Activated gamma-delta T cell treated with anti-CD3 and anti-CD28 coated beads, Interleukin-2, amount 50 U/mL, for 16 hours (primary cell): ENCODE measurements at places on chromosomes 7 and 10.
A peak's percentile ranks its signal among the peaks of the same experiment; 100 is the strongest.

- no peak for DNase-seq
Measured at GRCh38 chr10:126469692-126470091, 81.4 kb upstream of the ADAM12 start.

GRCh38 chr10:68348265-68348741 is 15.6 kb upstream of the PBLD start:
- DNase-seq: peak; percentile 20

- DNase-seq: no peak
Measured at GRCh38 chr7:111650456-111650999, 88.2 kb upstream of the IMMP2L start.

DNA sequence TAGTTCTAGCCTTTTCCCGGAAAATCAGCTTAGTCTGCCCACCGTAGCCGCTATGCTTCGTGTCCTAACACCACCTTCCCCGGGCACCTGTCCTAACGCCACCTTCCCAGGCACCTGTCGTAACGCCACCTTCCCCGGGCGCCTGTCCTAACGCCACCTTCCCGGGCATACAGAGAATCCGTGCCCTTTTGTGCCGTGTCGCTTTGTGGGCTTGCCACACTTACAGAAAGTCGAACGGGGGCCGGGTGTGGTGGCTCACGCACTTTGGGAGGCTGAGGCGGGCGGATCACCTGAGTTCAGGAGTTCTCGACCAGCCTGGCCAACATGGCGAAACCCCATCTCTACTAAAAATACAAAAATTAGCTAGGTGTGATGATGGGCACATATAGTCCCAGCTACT is 73.6 kb upstream of the DNAJB6 start:
- no peak for DNase-seq

DNA sequence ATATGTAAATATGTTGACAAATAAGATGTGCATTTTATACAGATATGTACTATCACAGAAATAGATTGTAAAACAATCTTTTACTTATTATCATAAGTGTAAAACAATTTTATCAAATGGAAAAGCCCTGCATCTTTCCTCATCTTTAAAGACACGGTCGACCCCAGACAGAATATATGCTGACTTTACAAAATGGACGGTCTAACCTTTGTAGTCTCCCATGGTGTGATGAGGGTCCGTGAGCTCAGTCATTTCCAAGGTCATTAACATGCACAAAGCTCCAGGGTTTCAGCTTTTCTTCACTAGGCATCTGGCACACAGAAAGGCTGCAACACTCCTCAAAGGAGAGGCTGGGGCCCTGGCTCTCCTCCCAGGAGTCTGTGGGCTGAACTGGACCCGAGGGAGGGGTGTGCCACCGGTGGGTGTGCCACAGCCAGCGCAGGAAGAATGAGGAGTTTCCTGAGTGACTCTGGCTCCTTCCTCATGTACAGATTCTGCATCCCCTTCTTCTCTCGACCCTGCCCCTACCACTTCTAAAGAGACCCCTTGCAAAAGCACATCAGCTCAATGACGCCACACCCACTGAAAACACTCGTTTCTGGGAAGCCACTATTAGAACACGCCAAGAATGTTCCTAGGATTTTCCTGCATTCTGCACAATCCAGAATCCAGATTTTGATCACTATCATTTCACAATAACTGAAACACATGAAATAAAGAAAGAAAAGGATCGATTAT is 26.2 kb upstream of the ABLIM1 start:
- DNase-seq: no peak

GRCh38 chr10:31700181-31700611 is 228.4 kb downstream of the ARHGAP12 start:
- DNase-seq: no peak

DNA sequence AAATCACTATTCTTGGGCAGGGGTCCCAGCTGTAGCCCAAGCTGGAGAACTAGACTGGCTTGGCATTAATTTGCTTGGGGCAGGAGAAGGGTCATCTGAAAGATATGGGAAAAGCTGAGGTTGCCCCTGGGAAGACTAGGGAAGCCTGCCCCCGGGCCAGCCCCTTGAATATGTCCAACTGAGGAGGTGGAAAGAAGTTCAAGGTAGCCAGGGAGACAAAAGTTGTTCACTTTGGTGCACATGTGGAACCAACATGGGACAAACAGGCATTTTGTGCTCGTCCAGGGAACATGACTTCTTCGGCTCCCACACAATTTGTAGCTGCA is 1.4 kb upstream of the LRRC61 start:
- DNase-seq: no peak

DNA sequence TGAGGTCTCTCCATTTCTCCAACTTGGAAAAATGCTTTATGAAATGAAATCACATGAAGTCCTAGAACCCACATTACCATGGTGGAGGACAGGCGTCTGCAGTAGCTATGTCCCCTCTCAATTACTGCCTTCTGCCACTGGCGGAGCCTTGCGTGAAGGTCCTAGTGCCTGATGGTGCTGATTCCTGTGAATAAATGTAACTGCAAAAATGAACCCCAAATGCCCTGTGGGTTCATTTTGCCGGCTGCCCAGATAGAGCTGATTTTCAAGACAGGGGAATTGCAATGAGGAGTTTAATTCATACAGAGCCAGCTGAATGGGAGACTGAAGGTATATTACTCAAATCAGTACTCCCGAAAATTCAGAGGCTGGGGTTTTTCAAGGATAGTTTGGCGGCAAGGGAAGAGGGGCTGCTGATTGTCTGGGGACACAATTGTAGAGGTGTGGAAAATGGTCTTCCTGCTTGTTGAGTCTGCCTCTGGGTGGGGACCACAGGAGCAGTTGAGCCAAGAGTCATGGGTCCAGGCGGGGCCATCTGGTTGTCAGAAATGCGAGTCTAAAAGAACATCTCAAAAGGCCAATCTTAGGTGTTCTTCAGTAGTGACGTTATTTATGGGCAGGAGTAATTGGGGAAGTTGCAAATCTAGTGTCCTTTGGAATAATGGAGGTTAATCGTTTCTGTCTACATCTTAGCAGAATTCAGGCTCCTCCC is 13.5 kb downstream of the PRF1 start:
- no peak for DNase-seq

- DNase-seq: no peak
Measured at GRCh38 chr10:79248341-79249185, 98.7 kb upstream of the PPIF start.

DNA sequence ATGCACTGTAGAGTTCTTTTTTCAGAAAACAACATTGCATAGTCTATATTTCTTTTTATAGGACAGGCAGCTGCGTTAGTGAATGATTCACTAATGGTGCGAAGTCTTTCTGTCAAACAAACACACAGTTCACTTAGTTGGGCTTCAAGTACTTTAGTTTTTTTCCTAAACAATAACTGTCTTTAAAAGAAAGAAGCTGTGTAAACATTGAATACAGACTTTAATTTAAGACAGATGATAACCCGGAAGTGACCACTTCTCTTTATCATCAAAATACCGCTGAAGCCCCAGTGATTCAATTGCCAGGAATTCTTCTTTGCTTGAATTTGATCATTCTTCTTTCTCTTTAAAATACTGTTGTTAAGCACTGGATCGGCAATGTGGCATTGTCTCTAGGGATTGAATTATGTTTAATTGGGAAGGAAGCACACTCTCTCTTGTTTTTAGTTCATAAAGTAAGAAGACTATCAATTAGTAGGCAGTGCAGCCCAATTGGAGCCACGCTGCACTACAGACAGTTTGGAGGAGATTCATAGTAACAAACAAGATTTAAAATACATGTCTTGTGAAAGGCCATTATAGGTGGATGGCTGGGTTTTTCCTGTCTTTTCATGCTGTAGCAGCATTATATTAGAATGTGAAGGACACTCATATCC is 30.4 kb downstream of the CNTNAP2 start:
- DNase-seq: no peak

DNA sequence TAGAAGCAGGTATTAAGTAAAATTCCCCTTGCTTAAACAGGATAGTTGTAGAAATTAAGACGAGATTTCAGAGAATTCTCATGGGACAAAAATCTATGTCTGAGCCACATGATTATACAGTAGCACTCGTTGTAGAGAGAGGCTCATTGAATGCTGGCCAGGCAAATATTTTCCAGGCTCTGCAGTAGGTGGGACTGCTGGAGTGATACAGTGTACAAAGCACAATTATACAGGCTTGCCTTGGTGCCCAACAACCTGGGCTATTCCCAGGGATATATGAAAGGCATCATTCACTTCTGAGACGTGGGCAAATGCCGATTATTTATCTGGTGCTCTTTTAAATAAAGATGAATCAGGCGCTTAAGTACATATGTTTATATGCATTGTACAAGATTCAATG is 380.6 kb downstream of the PHTF2 start:
- no peak for DNase-seq

GRCh38 chr10:48985621-48986158 is 46.0 kb upstream of the LRRC18 start:
- no peak for DNase-seq

DNA sequence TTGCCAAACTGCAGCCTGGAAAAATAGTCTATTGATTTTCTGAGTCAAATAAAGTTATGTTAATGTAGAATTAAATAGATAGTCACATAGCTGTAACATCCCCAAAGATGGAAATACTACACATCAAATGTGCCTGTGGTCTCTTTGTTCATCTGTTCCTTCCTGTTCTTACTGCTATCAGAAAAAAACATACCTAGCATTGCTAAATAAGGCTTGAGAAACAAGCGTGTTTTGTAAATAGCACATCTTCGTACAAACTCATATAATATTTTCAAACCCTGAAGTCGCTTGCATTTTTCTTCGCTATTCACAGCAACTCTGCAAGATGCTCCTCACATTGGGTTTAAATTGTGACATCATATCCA is 116.1 kb downstream of the KLF6 start:
- no peak for DNase-seq

- DNase-seq: no peak
Measured at GRCh38 chr10:116849248-116850057, at the start of gene ENO4. Gene ENO4 (plus strand): TSS chr10:116849499. CDS start chr10:116849567, 68 bp downstream.

DNA sequence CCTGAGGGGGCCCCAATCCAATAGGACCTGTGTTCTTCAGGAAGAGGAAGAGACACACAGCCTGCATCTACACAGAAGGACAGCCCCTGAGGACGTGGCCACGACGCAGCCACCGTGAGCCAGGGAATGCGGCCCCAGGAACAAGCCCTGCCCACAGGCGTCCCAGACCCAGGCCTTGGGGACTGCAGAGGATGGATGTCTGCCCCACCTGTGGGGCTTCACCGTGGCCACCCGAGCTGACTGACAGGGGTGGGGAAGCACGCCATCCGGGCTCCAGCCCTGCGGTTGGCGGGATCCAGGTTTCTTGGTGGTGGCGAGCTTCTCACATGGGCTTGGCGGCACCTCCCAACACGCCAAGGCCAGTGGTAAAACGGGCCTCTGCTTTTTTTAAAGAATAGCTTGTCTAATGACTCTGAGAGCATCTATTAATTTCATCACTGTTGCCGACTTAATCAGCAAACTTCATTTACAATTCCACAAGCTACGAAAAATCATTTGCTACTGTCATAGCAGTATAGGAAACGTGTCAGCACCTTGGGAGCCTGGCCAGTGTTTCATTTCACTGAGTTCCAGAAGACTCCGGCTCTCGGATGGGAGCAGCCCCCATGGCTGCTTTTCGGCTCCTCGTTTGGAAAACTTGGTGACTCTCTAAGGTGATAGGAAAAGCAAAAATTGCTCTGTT is 584.0 kb downstream of the PTPRN2 start:
- no peak for DNase-seq

- DNase-seq: no peak
Measured at GRCh38 chr7:127940381-127941160, 90.7 kb downstream of the LRRC4 start.

DNA sequence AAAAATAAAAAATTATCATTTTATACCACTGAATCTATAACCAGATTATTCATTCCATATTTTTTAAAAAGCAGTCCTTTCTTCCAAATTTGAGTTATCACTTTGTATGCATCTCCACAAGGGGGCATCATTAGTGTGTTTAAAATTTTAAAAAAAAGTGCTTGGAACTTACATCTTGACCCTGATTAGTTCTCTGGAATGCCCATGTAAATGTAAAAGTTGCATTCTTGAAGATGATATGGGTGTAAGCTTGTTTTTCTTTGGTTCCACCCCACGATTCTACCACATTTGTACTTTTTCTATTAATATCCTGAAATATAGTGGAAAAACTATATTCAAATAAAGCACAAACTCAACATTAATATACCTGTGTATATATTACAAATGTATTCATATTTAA is 144.9 kb downstream of the ELAPOR2 start:
- no peak for DNase-seq

DNA sequence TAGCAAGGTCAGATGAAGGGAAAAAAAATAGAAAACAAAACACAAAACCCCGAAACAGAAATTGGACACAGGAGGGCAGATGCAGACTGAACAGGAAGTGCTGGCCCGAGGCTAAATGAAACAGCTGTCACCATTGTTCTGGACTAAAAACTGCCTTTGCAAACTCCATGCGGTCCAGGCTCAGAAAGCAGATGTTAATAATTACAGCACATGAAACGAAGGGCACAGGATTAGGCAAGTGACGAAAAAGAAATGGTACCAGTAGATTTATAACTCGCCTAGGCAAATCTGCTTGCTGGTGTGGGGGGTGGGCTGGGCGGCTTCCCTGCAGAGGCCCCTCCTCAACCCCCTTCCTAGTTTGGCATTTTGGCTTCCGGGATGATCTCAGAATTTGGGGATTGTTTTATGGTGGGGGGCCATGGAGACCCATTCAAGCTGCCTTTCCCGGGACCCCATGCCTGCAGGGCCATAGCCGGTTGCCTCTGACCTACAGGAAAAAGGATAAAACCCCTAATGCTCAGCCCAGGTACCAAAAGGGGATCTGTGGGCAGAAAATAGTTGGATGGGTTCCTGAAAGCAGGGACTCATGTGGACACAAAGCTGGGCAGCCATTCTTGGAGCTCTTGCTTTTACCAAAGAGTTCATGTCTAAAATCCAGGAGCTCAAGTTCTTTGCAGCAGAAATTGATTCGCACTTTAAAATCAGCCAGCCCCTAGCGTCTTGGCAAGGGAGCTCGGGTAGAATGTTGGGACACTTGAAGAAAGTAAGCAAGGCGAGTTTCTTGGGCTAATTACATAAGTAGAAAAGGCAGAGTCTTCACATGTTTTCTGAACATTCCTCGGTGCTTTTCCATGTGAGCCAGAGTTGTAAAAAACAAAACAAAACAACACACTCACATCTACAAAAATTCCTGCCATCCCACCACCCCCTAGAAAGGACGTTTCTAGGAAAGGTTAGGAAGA is 39.0 kb upstream of the EMX2 start:
- DNase-seq: no peak

DNA sequence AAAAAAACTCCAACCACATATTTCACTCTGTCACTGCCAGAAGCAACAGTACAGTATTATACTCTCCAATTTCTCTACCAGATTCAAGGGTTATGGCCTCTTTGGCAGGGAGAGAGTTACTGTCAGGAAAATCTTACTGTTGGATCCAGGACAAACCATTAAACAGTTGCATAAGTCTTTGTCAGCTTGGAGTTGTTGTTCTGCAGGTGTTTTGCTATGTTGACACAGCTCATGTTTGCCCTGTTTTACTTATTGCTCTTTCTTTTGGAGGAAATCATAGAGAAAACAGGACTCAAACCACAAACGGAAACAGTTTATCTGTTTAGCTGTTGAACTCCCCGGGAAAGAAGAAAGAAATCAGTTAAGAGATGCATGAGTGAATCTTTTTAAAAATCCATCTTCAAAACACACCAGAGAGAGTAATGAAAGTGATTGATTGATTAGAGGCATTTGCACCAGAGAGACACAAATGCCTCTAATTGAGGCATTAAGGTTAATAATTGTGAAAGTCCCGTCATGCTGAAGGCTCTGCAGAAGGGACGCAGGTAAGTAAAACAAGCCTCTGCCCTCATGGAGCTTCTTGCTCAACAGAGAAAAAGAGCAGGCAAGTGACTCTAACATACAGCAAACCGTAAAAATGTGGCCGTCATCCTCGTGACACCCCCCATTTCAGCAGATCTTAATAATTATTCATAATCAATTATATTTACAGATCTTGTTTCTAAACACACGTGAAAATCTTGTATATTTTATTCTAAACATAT is 38.7 kb upstream of the ARHGAP21 start:
- DNase-seq: no peak
